Activated T-cell treated with anti-CD3 and anti-CD28 coated beads, Interleukin-2, amount 50 U/mL, for 4 hours (primary cell): ENCODE measurements at places on chromosomes 1 and 21.

- DNase-seq: no peak
Observed at GRCh38 chr1:45340816-45341466, 701 bp upstream of the MUTYH start.

DNA sequence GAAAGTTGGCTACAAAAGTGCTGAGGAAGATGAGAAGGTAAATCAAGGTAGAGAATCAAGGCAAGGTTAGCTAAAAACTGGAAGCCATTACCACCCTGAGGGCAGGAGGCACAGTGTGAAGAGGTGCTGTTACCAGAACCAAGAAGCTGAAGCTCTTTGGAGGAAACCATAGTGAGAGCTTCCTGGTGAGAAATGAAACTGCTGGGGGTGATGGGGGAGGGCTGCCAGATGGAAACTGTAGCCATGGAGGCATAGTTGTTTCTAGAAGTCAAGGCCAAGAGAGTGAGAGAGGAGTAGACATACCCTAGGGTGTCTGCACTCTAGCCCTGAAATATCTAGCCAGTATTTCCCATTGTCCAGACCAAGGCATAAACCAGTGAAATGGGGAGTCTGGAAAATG lies 28.7 kb downstream of the IFI44 start:
- DNase-seq: no peak

GRCh38 chr1:25615563-25616094 lies 962 bp upstream of the MAN1C1 start:
- no peak for DNase-seq

DNA sequence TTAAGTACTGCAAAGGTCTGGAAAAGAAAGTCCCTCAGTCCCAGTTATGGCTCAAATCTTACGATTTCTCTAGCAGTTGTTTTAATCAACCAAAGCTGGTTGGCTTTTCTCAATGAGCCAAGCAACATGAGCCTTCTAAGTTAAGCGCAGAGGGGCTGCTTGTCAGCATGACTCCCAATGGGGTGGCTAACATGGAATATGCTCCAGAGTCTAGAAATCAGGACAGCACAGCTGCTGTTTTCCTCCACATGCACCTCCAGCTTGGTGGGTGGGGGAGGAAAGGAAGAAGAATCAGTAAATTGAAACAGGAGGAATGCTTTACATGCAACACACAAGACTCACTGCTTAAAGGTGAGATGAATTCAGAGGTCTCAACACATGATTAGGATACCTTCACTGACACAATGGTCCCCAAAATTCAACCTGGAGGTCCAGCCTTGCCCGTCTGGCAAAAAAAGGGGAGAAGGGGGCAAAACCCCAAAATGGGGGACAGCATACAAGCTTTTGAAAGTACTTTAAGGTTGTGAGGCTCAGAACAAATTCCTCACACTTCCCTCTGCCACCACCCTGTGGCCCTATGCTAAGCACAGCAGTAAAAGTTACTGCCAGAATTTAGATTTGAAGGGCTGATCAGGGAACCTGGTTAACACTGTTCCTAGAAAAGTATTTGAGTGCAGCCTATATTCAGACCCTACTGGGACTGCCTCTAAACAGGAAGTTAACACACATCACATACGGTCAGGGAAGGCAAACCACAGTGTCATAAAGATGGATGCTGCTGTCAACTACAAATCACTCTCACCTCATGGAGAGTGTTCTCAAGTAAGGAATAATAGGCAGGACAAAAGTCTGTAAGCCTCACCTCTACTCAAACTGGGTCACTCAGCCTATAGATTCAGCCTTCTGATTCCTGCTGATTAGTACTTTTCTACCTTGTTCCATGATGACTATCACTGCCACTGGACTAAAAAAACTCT lies 2.6 kb downstream of the GATAD2B start:
- DNase-seq: no peak

GRCh38 chr1:116806245-116806644 lies 52.0 kb downstream of the CD2 start:
- DNase-seq: peak; percentile 47

DNA sequence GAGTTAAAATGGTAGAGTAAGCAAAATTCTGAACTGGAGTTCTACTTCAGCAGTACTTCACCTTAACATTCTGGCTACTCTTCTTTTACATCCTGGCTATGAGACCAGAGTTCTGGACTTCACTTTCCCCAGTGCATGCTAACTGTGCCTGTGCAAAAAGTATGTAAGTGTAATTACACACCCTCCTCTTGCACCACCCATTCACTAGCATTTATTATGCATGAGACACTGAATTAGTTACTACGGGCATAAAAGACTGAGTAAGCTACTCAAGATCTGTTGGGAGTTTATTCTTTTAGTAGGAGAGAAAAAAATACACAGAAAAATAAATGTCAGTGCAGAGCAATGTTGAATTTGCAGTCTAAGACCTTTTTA lies 87.2 kb downstream of the GIPC2 start:
- DNase-seq: no peak

GRCh38 chr1:210618369-210618768 lies 289.7 kb downstream of the HHAT start:
- DNase-seq: no peak

DNA sequence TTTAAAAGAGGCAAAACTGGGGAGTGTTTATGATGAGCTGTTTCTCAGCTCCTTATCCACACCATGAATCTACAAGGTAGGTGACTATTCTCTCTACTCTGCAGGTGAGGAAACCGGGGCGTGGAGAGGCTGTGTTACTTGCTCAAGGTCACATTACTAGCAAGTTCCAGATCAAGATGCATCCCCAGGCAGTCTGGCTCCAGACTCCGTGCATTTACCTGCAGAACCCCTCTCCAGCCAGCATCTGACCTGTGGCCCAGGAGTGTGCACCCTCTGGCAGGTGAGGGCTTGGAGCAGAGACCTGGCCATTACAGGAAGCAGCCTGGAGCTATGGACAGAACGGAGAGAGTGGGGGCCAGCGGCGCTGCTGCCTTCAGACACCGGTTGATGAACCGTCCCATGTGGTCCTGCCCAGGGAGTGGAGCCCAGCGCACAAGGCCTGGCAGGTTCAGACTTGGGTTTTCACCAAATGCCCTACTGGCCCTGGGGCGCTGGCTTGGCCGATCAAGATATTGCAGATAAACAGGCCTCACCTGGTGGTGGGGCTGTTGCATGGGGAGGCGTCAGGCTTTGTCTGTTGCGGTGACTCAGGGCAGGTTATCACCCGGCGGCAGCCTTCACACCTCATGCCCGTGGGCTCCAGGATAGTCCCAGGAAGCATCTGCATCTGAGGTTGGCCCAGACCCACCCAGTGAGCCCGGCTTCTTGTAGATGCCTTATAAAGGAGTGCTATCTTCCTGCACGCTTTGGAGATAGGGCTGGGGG lies 29.2 kb upstream of the WNT4 start:
- no peak for DNase-seq

- no peak for DNase-seq
Observed at GRCh38 chr1:93969371-93969770, 60.1 kb upstream of the GCLM start.

DNA sequence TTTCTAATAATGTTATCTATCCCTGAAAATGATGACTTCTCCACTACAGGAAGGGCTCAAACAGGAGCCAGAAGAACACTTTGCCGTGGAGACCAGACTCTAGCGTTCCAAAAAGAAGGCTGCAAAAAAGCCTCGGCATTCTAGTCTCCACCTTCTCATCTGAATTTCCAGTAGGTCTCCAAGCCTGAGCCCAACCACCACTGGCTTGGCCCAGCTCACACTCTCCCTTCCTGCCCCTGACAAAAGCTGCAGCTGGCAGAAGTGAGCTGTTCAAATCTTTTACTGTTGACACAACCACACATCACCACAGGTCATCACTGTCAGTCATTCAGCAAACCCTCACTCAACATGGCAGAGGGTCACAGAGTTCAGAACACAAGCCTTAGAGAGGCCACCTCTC lies 69.3 kb downstream of the CAMK2N1 start:
- DNase-seq: no peak

GRCh38 chr1:119449971-119450370 lies 35.0 kb downstream of the HSD3B2 start:
- DNase-seq: no peak

- DNase-seq: no peak
Observed at GRCh38 chr1:27570784-27571183, 33.2 kb downstream of the AHDC1 start.

GRCh38 chr1:99083338-99083737 lies 78.7 kb upstream of the PLPPR5 start:
- no peak for DNase-seq

DNA sequence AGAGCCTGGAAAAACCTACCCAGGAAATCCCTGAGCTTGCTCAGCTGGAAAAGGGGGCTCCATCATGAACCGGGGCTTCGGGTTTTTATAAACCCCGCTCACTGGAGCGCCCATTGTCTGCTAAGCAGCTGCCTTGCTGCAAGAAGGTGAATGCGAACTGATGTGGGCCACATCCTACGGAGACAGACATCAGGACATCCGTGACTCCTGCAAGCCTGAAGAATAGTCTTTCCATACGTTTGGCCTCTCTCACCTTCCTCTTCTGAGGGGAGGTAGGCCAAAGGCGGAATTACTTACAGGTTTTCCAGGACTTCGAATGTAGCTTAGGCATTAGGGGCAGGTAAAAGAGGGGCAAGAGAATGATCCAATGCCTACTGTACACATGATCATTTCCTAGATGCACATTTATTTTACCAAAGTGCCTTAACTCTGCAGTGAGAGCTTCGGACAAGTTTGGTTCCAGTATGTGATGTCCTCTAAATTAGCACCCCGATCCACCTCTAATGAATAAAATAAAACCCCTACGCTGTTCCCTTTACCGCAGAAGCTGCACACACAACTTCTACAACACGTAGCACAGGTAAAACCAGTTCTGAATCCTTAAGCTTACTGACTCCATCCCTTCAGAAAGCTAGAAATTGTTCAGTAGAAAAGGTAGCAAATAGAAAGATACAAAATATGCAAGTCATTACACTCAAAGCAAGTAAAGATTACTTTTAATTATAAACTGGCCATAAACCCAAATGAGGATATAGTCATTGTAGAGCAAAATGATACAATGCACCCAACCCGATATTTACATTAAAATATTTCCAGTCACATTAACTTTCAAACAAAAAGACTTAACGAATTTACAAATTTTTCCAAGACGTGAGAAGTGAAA lies 866 bp upstream of the SORT1 start:
- DNase-seq: no peak

DNA sequence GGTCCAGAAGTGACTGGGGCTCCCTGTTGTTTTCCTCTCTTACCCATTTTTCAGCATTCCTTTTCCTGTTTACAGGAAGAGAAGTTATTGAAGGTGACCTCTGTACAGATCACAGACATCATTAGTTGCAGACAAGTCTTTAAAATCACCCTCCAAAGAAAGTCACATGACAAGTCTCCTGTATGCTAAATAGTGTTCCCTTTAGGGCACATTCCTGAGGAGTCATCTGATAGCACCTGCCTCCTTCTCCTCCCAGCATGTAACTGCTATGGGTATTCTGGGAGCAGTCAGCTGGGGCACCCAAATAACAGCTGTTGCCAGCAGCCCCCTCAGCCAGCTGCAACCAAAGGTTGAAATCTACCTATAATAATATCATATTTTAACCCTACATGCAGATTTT lies 200.6 kb downstream of the PTGER3 start:
- DNase-seq: no peak

DNA sequence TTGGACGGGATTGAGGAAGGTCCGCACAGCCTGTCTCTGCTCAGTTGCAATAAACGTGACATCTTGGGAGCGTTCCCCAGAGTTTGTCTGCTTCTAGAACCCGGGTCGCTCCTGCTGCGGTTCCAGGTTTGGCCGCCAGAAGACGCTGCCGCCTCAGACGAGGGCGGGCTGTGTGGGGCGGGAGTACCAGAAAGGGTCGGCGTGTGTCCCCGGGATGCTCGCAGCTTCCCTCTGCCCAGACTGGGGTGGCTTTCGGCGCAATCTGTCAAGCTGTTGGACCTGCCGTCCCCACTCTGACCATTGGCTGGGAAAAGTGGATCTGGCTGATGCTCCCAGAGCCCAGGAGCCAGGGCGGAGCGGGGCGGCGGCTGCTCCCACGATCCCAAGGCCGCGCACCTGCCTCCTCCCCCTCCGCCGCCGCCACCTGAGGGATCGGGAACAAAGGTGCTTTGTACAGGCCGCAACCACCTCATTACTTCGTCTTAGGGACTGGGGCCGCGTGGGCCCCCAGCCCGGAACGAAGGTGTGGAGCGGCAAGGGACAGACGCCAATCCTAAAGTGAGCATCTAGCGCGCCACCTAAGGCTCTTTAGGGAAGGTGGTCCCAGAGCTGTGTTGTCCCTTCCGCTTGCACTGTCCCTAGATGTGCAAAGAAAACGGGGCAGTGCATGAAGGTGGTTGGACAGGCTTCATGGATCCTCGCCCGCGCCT lies 683 bp upstream of the EFNA4 start:
- DNase-seq: peak; percentile 68

GRCh38 chr1:166026555-166026954 lies 140.2 kb downstream of the FAM78B start:
- DNase-seq: no peak

DNA sequence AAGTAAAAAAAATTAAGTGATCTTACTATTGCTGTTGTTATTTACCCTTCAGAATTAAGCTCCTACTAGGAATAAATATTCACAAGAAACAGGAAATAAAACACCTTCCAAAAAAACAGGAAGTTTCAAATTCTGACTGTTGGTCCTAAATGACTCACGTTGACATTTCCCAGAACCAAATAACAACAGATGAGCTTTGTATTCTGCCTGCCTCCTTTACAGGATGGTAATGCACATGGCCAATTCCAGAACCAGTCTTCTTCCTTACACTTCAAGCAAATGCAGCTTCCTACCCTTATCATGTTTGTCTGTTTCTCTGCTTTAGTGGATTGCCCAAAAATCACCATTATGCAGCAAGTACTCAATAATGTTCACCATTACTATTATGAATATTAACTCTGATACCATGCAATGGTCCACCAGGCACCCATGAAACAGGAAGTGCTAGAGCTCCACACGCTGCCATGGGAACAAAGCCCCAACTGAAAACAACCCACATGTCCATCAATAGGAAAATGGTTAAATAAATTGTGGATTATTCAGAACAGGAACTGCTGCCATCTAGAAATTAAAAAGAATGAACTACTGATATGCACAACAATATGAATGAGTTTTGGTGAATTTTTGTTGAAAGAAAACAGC lies 8.9 kb downstream of the CASP9 start:
- DNase-seq: no peak

DNA sequence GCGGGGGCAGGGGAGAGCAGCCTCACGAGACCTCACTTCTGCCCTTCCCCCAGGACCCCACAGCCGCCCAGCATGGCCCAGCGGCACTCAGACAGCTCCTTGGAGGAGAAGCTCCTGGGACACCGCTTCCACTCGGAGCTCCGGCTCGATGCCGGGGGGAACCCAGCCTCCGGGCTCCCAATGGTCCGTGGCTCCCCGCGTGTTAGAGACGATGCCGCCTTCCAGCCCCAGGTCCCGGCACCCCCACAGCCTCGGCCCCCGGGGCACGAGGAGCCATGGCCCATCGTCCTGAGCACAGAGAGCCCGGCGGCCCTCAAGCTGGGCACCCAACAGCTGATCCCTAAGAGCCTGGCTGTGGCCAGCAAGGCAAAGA lies 8.5 kb downstream of the ARHGEF16 start:
- no peak for DNase-seq

DNA sequence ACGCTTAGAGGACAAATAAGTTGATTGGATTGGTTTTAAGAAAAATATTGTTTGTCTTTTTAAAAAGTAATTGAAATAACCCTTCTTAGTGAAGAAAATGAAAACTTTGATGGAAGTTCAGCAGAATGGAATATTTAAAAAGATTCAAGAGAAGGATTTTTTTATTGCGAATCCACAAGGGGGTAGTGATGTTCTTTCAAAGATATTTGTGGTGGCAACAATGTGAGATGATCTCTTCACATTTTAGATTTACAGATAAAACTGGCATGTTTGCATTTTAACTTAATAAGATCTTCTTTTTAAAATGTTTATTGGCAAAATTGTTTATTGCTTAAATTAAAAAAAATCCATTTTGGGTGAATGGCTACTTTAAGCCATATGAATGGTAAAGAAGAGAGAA lies 8.9 kb downstream of the CAMTA1 start:
- DNase-seq: no peak
